ENCODE measurements at places on chromosomes 2 and 18. TPM values are rescaled to one million over a fixed set of nuclear protein-coding genes. Genes with fewer than 3 reads are reported as not detected.

FHL2 gene
- 586 TPM for total RNA-seq

ZDBF2 gene
- 34.6 TPM for total RNA-seq

CCDC141 gene
- total RNA-seq, result 213 TPM

RAMP1 gene
- 3.1 TPM for total RNA-seq

IL36B gene
- total RNA-seq, result not detected

RGPD3 gene
- 0.45 TPM for total RNA-seq

TUBA4B gene
- not detected for total RNA-seq

NEU2 gene
- not detected for total RNA-seq

DPP4 gene
- not detected for total RNA-seq

ASNSD1 gene
- total RNA-seq, result 25.2 TPM

DNA sequence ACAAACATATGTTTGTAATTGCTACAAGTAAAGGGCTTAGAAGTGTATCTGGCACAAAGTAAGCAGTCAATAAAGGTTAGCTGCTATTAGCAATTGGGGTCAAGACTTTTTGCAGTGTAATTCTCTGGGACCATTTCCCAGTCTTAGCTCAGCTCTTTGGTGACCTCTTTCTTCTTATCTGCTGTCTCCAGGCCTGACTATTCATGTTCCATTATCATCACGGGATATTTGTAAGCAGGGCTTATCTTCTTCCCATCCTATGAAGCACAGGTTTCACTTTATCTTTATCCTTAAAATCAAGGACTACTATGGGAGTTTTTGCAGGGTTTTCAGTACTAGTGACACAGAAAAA, 131.7 kb downstream of the DOCK10 start:
- peak; percentile 25 for DNase-seq
- peaks cover 4% of the 10 kb centered on the region for H3K4me1 ChIP-seq
- H3K36me3 ChIP-seq, result no peaks in the 10 kb centered on the region
- H3K4me3 ChIP-seq, result no peak overlapping the region
- H3K27me3 ChIP-seq, result no peaks in the 10 kb centered on the region

- no peak for DNase-seq
- H3K27ac ChIP-seq, result no peak overlapping the region
- no peaks in the 10 kb centered on the region for H3K36me3 ChIP-seq
- H3K4me3 ChIP-seq, result no peak overlapping the region
- H3K4me1 ChIP-seq, result no peaks in the 10 kb centered on the region
Measured at GRCh38 chr2:143160732-143161707, 31.8 kb downstream of the ARHGAP15 start.

GRCh38 chr2:55361465-55362189, 58.0 kb downstream of the CCDC88A start:
- no peak overlapping the region for H3K27ac ChIP-seq
- no peaks in the 10 kb centered on the region for H3K27me3 ChIP-seq
- no peak for DNase-seq
- H3K4me3 ChIP-seq, result no peak overlapping the region
- peaks cover 7% of the 10 kb centered on the region for H3K36me3 ChIP-seq

- no peak for DNase-seq
- H3K27ac ChIP-seq, result no peak overlapping the region
- H3K27me3 ChIP-seq, result no peaks in the 10 kb centered on the region
- H3K4me1 ChIP-seq, result no peaks in the 10 kb centered on the region
- no peak overlapping the region for H3K4me3 ChIP-seq
Measured at GRCh38 chr2:129267559-129267958, 711.9 kb upstream of the RAB6C start.

DNA sequence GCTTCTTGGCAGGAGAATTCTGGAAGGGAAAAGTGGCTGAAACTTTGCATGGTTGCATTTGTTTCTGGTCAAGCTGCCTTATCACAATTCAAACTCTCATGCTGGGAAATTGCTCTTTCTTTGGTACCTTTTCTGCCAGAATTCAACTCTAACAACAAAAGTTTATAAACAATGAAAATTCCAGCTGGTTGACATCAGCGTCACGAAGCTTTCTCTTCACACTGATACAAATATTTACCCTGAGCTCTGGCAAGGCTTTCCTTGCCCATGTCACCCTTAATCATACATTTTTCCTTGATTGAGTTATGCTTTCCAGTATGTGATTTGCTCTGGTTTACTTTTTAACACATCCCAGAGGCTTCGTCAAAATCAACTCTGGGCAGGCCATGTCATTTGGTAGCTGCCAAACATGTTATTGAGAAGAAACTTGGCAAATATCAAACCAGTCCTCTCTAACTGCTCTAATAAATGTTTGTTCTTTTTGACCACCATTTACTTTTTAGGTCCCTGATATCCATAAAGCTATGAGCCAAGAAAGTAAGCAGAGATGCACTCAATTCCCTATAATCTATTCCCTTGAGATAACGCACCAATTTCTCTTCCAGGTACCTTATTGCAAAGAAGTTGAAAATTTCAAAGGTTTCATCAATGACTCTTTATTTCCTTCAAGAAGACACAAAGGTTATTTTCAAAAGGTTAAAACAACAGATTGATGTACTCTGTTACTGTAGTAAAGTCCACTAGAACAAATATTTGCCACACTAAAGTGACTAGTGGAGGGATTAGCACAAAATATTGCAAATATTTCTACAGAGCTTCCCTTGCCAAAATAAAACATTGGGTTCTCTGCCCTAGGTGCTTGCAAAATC, 1241.1 kb upstream of the ZEB2 start:
- DNase-seq, result no peak
- no peaks in the 10 kb centered on the region for H3K36me3 ChIP-seq
- H3K27me3 ChIP-seq, result no peaks in the 10 kb centered on the region
- no peak overlapping the region for H3K27ac ChIP-seq
- H3K4me3 ChIP-seq, result no peak overlapping the region

- no peak overlapping the region for H3K4me3 ChIP-seq
- no peak for DNase-seq
- no peaks in the 10 kb centered on the region for H3K27me3 ChIP-seq
- H3K36me3 ChIP-seq, result no peaks in the 10 kb centered on the region
Measured at GRCh38 chr2:184689638-184690037, 91.3 kb downstream of the ZNF804A start.

DNA sequence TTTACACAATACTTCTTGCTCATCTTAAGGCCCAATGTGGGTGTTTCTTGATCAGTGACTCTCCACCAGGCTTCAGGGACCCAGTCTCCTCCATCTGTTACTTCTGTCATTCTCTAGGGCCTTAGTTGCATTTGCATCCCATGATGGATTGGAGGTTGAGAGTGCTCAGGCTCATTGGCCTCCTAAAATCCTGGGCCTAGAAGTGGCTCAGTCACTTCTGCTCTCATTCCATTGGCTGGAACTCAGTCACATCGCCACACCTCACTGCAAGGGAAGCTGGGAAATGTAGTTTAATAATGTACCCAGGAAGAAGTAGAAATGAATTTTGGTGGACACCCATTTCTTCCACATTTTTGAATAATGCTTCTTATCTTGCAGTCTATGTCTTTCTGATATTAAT, 223.5 kb downstream of the HRH4 start:
- H3K36me3 ChIP-seq, result no peaks in the 10 kb centered on the region
- H3K4me1 ChIP-seq, result no peaks in the 10 kb centered on the region
- DNase-seq, result no peak
- H3K27me3 ChIP-seq, result no peaks in the 10 kb centered on the region

DNA sequence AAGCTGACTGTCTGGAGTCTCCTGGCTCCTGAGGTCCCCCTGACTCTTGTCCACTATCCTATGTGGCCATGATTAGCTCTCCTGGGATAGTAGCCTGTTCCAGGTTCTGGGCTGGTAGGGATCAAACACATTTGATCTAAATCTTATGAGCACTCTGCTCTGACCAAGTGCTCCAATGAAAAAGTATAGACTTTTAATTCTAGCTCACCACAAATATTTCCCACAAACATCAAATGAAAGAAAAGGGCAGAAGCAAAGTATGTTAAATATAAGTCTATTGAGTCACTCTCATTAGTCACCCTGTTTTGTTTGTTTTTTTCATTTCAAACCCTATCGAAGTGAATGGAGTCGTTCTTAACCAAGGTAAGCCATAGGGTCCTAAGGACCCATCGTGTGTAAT, 39.7 kb upstream of the NEDD4L start:
- no peaks in the 10 kb centered on the region for H3K36me3 ChIP-seq
- no peak overlapping the region for H3K27ac ChIP-seq
- no peaks in the 10 kb centered on the region for H3K4me1 ChIP-seq
- H3K4me3 ChIP-seq, result no peak overlapping the region

GRCh38 chr18:71831039-71831438, 713.1 kb downstream of the CBLN2 start:
- no peaks in the 10 kb centered on the region for H3K4me1 ChIP-seq
- DNase-seq, result no peak
- no peaks in the 10 kb centered on the region for H3K27me3 ChIP-seq
- no peaks in the 10 kb centered on the region for H3K36me3 ChIP-seq
- no peak overlapping the region for H3K4me3 ChIP-seq

DNA sequence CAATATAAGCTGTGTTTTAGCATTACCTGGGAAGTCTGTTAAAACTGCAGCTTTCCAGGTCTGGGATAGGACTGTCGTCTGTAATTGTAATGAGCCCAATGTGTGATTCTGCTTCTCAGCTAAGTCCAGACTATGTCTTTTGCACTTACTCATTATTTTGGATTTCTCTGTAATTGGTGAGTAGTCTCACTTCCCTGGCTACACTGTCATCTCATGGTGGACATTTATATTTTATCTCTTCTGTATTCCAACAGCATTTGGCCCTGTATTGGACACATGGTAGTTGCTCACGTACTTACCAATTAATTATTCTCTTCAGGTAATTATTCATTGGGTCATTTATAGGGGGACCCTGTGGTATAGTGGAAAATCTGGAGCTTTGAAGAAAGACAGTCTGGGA, 28.0 kb downstream of the LHCGR start:
- no peak for DNase-seq
- no peaks in the 10 kb centered on the region for H3K36me3 ChIP-seq
- H3K27me3 ChIP-seq, result no peaks in the 10 kb centered on the region
- no peak overlapping the region for H3K4me3 ChIP-seq

DNA sequence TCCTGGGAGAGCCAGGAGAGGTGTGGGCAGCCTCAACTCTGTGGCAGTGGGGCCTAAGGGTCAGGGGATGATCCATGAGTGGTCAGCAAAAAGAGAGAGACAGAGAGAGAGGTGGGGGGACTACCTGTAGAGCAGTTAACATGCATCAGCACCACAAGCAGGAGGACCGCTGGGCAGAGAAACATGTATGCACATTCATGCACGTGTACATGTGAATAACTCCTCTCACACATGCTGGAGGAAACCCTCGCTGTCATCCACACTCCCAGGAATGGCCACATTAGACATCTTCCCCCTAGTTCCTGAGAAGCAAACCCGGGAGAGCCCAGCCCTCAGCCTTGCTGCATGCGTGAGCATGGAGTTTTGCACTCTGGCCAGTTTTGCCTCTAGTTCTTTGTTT, 166.1 kb downstream of the SMAD7 start:
- H3K36me3 ChIP-seq, result no peaks in the 10 kb centered on the region
- H3K4me3 ChIP-seq, result no peak overlapping the region

GRCh38 chr2:9303528-9304225, 97.1 kb downstream of the ASAP2 start:
- no peaks in the 10 kb centered on the region for H3K27me3 ChIP-seq
- no peak overlapping the region for H3K4me3 ChIP-seq
- no peak for DNase-seq
- no peak overlapping the region for H3K27ac ChIP-seq
- no peaks in the 10 kb centered on the region for H3K36me3 ChIP-seq

GRCh38 chr18:63067939-63068338, 251.6 kb downstream of the BCL2 start:
- no peak overlapping the region for H3K27ac ChIP-seq
- no peak for DNase-seq
- no peaks in the 10 kb centered on the region for H3K27me3 ChIP-seq
- H3K4me3 ChIP-seq, result no peak overlapping the region
- no peaks in the 10 kb centered on the region for H3K4me1 ChIP-seq
- no peaks in the 10 kb centered on the region for H3K36me3 ChIP-seq

GRCh38 chr18:55786651-55787272, 198.8 kb upstream of the TCF4 start:
- H3K36me3 ChIP-seq, result no peaks in the 10 kb centered on the region
- H3K27ac ChIP-seq, result no peak overlapping the region
- DNase-seq, result no peak

- H3K36me3 ChIP-seq, result no peaks in the 10 kb centered on the region
- no peaks in the 10 kb centered on the region for H3K27me3 ChIP-seq
- no peak overlapping the region for H3K4me3 ChIP-seq
- DNase-seq, result no peak
Measured at GRCh38 chr2:138455275-138455674, 46.3 kb upstream of the SPOPL start.

DNA sequence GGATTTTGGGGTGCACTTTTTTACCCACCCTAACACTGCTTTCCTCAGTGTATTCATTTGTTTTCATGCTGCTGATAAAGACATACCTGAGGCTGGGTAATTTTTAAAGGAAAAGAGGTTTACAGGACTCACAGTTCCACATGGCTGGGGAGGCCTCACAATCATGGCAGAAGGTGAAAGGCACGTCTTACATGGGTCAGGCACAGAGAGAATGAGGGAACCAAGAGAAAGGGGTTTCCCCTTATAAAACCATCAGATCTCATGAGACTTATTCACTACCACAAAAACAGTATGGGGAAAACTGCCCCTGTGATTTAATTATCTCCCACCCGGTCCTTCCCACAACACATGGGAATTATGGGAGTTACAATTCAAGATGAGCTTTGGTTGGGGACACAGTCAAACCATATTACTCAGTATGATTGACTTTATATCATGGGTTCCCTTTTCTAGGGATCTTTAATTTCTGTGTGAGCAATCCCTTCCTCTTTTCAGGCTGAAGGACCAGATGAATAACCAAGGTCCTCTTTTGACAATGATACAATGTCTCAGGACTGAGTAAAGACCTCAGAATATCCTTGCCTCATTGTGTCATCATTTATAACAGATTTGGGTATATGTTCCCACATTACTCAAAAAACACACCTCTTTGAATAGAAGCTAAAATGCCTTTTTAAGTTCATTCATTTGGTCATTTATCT, 100.1 kb upstream of the TRIB2 start:
- no peaks in the 10 kb centered on the region for H3K27me3 ChIP-seq
- no peak overlapping the region for H3K27ac ChIP-seq
- no peaks in the 10 kb centered on the region for H3K4me1 ChIP-seq
- DNase-seq, result no peak
- no peaks in the 10 kb centered on the region for H3K36me3 ChIP-seq
- H3K4me3 ChIP-seq, result no peak overlapping the region

- no peaks in the 10 kb centered on the region for H3K36me3 ChIP-seq
- no peaks in the 10 kb centered on the region for H3K4me1 ChIP-seq
- DNase-seq, result no peak
- H3K27ac ChIP-seq, result no peak overlapping the region
- H3K4me3 ChIP-seq, result no peak overlapping the region
- H3K27me3 ChIP-seq, result no peaks in the 10 kb centered on the region
Measured at GRCh38 chr2:147531269-147531668, 313.6 kb upstream of the ACVR2A start.

- H3K27me3 ChIP-seq, result no peaks in the 10 kb centered on the region
- H3K27ac ChIP-seq, result no peak overlapping the region
- peaks cover 93% of the 10 kb centered on the region for H3K36me3 ChIP-seq
- DNase-seq, result peak; percentile 56
Measured at GRCh38 chr2:54657664-54658083, 65.8 kb upstream of the EML6 start.

- no peak overlapping the region for H3K27ac ChIP-seq
- H3K4me1 ChIP-seq, result peaks cover 22% of the 10 kb centered on the region
- H3K27me3 ChIP-seq, result no peaks in the 10 kb centered on the region
- peaks cover 10% of the 10 kb centered on the region for H3K36me3 ChIP-seq
Measured at GRCh38 chr2:40316620-40317019, 135.3 kb downstream of the SLC8A1 start.
